ENCODE measurements at places on chromosomes 12 and 14.

- no peak for DNase-seq
These were observed 34.6 kb upstream of the EVL start for GRCh38 chr14:100030452-100031153.

DNA sequence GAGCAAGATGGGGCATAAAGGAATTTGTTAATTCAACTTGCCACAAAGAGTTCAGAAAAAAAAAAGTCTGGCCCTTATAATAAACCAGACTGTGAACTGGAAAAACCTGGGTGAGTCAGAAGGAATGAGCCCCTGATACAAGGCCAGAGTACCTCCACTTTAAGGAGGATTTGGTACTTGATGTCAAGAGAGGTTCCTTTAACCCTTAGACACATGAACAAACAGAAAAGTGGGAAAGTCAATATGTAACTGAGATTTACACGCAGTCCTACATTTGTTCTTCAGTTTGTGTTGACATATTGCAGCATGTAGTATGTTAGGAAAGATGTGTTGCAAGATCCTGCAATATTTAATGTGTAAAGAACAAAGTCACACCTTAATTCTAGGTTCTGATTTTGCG is 14.2 kb upstream of the SLC38A4 start:
- DNase-seq: no peak

DNA sequence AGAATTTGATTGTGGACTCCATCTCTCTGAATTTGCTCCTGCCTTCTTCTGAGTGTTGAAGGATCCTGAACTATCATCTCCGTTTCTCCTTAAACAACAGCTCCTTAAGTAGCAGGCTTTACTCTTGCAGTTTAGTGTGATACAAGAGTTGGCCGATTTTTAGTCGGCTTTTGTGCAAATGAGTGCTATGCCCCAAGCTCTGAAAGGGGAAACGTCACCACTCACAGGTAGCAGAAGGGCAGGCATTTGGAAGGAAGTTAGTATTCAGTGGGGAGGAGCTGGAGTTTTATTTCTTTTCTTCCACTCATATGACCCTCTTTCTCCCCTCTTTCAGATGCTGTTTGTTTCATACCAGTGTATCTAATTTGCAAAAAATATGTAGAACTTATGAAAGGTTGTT is 36.5 kb upstream of the LRRC10 start:
- no peak for DNase-seq

DNA sequence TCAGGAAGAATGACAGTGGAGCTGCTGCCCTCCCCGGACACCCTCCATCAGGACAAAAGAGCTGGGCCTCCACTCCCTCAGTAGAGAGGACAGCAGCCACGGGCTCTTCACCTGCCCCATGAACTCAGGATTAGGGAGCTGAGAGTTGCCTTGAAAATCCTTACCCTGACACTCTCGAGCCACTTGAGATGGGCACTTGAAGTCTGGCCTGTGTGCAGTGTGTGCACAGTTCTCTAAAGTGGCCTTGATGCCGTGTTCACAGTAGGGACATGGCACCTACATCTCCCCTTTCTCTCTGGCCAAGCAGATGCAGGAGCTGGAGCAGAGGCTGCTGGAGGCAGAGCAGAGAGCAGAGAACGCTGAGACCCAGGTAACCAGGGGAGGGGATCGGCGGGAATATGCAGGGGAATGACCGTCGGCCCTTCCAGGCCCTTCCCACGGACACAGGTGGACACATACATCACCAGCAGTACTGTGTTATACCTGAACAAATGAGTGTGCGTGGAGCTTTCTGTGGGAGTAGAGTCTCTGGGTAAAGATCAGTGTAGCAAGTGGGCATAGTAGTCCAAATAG is 22.5 kb downstream of the PLEKHH1 start:
- no peak for DNase-seq
